Stimulated activated CD8-positive, alpha-beta memory T cell treated with anti-CD3 and anti-CD28 coated beads, Interleukin-4, amount 100 ng/mL, for 4 hours (primary cell): ENCODE measurements at places on chromosomes 1 and 21.

GRCh38 chr1:176903474-176903873 lies 261.0 kb downstream of the ASTN1 start:
- DNase-seq, result no peak

DNA sequence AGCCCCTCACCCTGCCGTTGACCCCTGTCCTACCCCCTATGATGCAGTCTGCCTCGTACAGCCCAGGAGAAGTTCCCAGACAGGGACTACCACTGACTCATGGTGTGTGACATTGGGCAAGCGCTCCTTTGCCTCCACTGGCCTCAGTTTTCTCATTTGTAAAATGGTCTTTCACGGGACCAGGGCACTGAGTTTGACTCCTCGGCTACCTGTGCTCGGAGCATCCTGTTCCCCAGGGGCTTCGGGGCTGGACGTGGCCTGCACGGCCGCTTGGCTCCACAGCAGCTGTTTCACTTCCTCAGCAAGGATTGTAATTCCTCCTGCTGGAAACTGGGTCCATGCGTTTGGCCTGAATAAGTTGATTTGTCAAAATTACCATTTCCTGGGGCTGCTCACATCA lies 277.3 kb downstream of the MATN1 start:
- DNase-seq, result no peak

GRCh38 chr1:219549215-219549614 lies 63.7 kb downstream of the ZC3H11B start:
- DNase-seq, result no peak

- DNase-seq, result no peak
These were observed 1.6 kb downstream of the HOOK1 start for GRCh38 chr1:59816318-59816878.

GRCh38 chr1:9929431-9930385 lies 13.5 kb downstream of the LZIC start:
- no peak for DNase-seq

GRCh38 chr1:9260059-9260766 lies 25.6 kb downstream of the H6PD start:
- DNase-seq, result no peak
